ENCODE measurements at places on chromosomes 7 and 10.

- no peak for DNase-seq
Measured at GRCh38 chr10:79629955-79630327, 19.2 kb downstream of the SFTPA1 start.

DNA sequence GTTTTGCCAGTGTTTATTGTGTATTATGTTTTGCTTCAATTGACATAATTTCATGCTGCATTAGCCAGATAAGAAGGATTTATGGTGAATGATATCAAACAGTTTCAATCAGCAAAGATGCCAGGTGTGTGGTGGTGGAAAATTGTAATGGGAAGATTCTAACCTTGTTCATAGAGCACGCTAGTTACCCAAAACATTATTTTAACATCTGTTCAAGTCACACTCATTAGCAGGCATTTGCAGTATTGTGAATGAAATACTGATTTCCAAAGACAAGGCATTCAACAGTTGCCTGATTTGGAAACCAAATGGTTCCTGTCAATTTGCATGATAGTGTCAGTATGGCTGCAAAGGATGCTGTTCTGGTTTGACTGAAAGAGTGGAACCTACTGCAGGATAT is 129.7 kb downstream of the EPC1 start:
- DNase-seq: no peak

DNA sequence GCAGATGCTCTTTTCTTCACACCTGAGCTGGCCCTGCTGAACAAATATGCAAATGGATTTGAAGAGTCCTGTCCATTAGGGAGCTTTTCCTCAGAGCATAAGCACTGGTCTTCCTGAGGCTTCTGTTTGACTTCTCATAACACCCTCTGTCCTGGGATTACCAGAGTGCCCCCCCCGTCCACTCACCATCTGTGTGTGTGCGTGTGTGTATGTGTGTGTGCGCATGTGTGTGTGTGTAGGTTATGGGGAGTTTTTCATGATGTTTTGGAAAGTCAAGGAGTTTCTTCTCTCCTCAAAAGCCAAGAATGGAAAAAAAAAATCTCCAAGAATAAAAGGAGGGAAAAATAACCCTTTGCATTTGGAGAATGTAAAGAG is 57.7 kb upstream of the COMTD1 start:
- no peak for DNase-seq

- no peak for DNase-seq
Measured at GRCh38 chr7:22572937-22573336, 72.9 kb upstream of the STEAP1B start.

DNA sequence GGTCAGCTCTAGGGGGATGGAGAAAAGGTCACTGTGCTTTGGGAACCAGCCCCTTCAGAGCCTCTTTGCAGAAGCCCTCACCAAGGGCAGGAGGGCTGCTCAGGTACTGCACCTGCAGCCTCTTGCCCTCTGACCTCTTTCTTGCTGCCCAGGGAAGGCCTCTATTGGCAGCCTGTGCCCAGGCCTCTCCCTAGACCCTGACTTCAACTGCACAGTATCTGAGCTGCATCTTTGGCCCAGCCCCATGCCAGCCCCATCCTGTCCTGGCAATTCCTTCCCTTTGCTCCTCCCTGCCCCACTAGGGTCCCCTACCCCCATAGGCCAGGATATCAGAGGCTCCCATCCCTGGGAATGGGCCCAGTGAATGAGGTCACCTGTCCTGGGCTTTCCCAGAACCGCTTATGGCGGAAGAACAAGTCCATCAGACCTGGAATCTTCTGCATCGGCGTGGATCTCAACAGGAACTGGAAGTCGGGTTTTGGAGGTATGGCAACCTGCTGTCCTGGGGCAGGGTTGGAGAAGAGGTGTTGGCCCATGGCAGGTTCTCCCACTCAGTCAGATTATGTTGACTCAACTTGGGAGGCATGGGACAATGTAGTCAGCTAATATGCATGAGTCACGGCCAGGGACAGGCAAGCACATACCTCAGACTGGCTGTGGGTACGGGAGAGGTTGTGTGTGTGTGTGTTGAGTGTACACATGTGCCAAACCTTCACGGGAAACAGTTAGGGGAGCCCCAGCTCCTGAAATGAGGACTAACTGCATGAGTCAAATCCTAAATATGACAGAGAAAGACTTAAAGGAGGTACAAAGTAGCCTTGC is 17.1 kb upstream of the CPA1 start:
- DNase-seq: no peak

GRCh38 chr10:89481662-89482061 is 53.7 kb downstream of the SLC16A12 start:
- DNase-seq: no peak

DNA sequence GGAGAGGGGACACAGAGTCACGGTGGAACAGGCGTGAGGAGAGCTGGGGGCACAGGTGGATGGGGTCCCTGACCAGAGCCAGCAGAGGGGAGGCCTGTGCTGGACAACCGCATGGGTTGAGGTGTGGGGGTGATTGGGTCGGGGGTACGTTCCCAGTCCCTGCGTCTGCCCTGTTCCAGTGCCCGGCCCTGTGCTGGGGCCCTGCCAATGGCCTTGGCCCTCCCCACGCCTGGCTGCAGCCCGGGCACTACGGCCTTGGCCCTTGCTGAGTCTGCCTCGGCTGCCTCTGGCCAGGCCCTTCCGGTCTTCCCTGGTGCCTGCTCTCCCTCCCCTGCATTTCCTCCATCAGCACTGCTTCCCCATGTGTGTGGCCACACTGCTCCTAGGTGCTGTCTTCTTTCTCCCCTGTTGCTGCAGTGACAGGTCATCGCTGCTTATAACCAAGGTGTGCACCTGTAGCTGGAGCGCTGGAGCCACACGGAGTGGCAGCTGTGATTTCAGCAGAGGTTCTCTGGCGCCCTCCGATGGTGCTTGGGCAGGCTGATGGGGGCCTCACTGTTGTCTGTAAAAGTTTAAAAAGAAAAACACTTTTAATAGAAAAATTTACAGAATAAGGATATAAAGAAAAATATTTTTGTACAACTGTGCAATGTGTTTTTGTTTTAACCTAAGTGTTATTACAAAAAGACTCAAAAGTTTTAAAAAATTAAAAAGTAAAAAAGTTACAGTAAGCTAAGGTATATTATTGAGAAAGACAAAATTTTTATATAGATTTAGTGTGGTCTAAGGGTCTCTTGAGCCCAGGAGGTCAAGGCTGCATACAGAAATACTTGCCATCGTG is 45.2 kb upstream of the BHLHA15 start:
- DNase-seq: peak; percentile 32

DNA sequence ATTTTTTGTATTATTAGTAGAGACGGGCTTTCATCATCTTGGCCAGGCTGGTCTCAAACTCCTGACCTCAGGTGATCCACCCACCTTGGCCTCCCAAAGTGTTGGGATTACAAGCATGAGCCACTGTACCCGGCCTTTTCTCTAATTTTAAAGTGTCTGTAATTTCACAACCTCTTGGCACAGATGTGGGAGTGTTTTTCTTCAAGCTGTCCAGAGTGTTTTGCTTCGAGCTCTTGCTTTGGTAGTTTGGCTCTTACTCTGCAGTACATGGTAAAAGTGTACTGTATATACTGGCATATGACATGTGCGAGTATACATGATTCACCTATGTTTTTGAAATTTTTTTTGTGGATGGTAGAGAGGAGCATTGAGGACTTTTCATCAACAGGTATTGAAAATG is 9.8 kb downstream of the SRGN start:
- DNase-seq: no peak

DNA sequence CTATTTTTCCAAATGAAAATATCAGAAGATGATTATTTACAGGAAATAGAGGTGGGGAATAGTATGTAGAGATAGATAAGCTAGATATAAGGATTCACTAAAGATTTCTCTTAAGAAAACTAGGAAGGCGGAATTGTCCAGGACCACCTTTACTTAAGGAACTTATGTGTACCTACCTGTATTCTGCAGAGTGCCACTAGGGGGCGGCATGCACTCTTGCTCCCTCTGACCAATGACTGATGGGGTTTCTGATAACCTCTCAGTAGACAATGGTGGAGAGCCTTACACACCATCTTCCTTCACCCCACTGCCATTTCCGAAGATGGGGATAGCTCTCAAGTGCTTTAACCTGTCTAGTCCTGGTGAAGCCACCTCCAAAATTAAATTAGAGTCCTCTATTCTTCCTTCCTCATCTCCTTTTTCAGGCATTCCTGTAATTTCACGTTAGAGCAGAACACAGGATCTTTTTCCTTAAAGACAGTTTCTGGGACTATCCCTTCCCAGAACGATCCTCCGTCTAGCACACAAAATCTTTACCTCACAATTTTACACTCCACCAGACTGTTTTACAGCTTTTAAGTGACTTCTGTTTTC is 453.1 kb downstream of the SORCS1 start:
- DNase-seq: peak; percentile 15

DNA sequence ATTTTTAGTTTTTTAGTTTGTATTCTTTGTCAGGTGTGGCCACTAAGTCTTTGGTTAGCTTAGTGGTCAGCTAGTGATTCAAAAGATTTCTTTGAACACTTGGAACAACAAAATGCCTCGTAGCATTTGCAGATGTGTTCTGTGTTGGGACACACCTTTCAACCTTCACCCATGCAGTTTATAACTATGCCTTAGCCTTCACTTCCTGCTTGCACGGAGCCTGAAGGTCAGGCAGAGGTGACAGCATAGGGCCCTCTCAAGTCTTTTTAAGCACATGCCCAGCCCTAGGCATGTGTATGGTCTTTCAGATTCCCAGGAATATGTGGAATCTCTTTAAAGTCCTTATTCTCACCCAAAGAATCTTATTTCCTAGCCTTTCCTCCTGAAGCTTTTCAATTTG is 17.6 kb downstream of the PLAC9 start:
- no peak for DNase-seq

DNA sequence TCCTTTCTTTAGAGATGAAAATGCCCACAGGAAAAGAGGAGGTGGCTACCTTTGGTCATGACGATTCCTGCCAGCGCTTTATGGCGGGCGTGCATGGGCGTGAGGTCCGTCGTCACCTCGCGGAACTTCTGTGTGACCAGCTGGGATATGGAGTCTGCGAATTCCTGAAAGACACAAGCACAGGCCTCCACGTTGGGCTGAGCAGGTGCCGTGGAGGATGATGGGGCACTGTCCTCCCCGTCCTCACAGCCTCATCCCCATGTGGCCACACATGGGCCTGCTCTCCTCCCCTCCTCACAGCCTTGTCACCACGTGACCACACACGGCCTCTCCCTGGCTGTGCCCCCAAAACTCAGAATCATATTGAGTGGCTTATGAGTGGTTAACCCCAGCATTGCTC is 214.7 kb downstream of the WDR37 start:
- no peak for DNase-seq

GRCh38 chr7:55288070-55288824 is 76.9 kb upstream of the LANCL2 start:
- peak; percentile 81 for DNase-seq

DNA sequence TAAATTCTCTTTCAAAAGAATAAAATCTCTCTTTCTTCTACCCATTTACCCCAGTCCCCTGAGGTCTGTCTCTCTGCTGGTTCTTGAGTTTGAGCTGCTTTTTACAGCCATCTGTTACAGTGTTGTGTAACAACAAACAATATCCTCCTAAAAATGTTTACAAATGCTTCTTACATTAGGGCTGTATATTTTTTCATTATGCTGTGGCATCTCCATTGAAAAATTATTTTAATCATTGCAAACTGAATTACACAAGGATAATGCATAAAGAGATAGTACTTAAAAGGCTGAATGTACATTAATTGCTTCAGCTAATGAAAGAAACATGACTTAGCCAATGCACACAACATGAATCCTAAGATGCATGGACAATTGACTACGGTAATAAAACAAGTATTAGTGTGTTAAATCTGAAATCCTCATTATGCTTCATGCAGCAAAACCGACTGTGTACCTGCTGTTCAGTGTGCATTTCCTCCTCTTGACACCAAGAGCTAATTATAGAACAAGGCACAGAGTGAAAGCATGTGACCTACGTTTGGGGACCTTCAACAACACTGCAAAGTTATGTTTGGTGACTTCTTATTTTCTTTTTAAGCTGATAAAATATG is 181.7 kb upstream of the RHOBTB1 start:
- no peak for DNase-seq

GRCh38 chr10:76382381-76382851 is 951.0 kb downstream of the LRMDA start:
- DNase-seq: no peak

GRCh38 chr7:65992526-65992925 is 10.5 kb upstream of the GUSB start:
- DNase-seq: no peak

- DNase-seq: no peak
Measured at GRCh38 chr10:48762064-48763042, 77.7 kb downstream of the WDFY4 start.

DNA sequence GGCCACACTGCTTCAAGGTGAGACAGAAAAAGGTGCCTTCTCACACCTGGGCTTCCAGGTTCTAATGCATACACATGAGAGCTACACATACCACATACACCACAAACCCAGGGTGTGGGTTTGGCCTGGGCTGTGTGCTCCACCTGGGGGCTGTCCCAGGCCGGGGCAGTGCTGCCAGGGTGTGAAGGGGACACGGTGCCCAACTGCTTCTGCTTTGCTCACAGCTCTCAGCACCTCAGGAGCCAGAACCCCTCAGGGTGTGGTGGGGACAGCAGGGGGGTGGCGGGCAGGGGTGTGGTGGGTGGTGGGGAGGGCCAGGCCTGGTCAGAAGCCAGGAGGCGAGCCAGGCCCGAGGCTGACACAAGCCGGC is 51.1 kb downstream of the TMEM209 start:
- peak; percentile 79 for DNase-seq

GRCh38 chr7:37993060-37993501 is 72.6 kb downstream of the EPDR1 start:
- no peak for DNase-seq
